Activated naive CD8-positive, alpha-beta T cell treated with anti-CD3 and anti-CD28 coated beads for 36 hours (primary cell): ENCODE measurements at places on chromosomes 13 and 19.

GRCh38 chr13:105464249-105464648 is 1071.2 kb downstream of the EFNB2 start:
- DNase-seq, result no peak

GRCh38 chr13:39461685-39462266 is 141.2 kb downstream of the LHFPL6 start:
- DNase-seq, result no peak

DNA sequence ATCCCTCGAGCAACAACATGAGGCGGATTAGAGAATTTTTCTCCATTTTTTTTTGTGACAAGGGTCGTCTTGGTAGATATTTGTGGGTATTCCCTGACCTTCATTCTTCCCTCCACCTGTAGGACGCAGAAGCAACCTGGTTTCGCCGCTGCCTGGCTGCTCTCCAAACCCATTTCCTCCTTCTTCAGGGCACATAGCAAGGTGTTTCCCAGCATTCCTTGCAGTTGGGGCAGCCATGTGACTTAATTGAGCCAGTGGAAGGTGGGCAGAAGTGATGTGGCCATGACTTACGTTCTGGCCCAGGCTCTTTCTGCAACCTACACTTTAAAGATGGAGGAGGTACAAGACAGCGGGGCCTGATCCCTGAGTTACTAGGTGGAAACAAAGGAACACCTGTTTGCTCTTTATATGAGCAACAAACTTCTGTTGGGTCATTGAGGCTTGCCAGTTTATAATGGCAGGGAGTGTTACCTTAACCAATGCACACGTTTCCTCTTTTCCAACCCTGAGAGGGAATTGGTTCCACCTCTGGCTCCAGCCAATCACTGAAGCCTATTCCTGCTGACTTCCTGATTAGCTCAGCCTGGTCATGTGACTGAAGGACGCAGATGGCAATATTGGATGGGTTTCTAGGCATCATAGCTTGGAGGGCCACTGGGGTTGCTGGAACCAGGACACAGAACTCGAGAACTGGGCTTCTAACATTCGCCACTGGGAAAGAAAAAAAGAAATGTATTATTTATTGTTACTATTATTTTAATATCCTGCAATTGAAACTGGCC is 30.8 kb upstream of the ZNRF4 start:
- no peak for DNase-seq

- no peak for DNase-seq
Measured at GRCh38 chr13:111958612-111959395, 108.1 kb upstream of the SOX1 start.
